Fibroblast of the aortic adventitia (primary cell): ENCODE measurements at places on chromosomes 3 and 15. TPM values are rescaled to one million over a fixed set of nuclear protein-coding genes. Genes with fewer than 3 reads are reported as not detected.

CCRL2 gene
- 0.54 TPM in 1 of 2 replicates, not detected in the other for total RNA-seq

HIGD2B gene
- not detected in 2 replicates for total RNA-seq

TNK2 gene
- 7.1 and 10.8 TPM in 2 replicates for total RNA-seq

C3orf49 gene
- not detected in 2 replicates for total RNA-seq

SLC6A20 gene
- total RNA-seq: not detected in 2 replicates

WDR49 gene
- total RNA-seq: under 0.01 and 0.08 TPM in 2 replicates

GRAMD1C gene
- 9.2 and 12.1 TPM in 2 replicates for total RNA-seq

FGF12 gene
- total RNA-seq: 0.08 and 0.36 TPM in 2 replicates

ACAD9 gene
- 40.9 and 46.0 TPM in 2 replicates for total RNA-seq

EIF4E3 gene
- total RNA-seq: 2.2 and 2.3 TPM in 2 replicates

LYZL4 gene
- not detected in 2 replicates for total RNA-seq

HAUS2 gene
- total RNA-seq: 41.4 and 41.5 TPM in 2 replicates

NEIL1 gene
- total RNA-seq: 3.5 and 3.8 TPM in 2 replicates

HRG gene
- total RNA-seq: not detected in 2 replicates

ADAMTS9 gene
- 0.54 and 3.7 TPM in 2 replicates for total RNA-seq

APPL1 gene
- 28.8 and 69.1 TPM in 2 replicates for total RNA-seq

AADACL2 gene
- 0.90 TPM in 1 of 2 replicates, not detected in the other for total RNA-seq

CCDC9B gene
- total RNA-seq: 6.7 and 16.2 TPM in 2 replicates

IL17RE gene
- total RNA-seq: 1.5 and 3.1 TPM in 2 replicates

PCOLCE2 gene
- total RNA-seq: 31.6 and 98.4 TPM in 2 replicates

KAT2B gene
- 9.6 and 14.3 TPM in 2 replicates for total RNA-seq

CAND2 gene
- total RNA-seq: 6.1 and 11.4 TPM in 2 replicates

STAC gene
- total RNA-seq: 2.1 and 14.8 TPM in 2 replicates

MYL3 gene
- not detected in 2 replicates for total RNA-seq

FOXL2 gene
- total RNA-seq: under 0.01 TPM in 1 of 2 replicates, not detected in the other

FBN1 gene
- 984 and 4,431 TPM in 2 replicates for total RNA-seq

MYD88 gene
- total RNA-seq: 8.3 and 20.7 TPM in 2 replicates

ABHD10 gene
- total RNA-seq: 12.2 and 35.1 TPM in 2 replicates

TGM4 gene
- not detected in 2 replicates for total RNA-seq

OCA2 gene
- not detected in 2 replicates for total RNA-seq

MST1 gene
- total RNA-seq: 2.9 and 4.7 TPM in 2 replicates

DAZL gene
- total RNA-seq: not detected in 2 replicates
